ENCODE measurements at places on chromosomes 4 and X. TPM values are rescaled to one million over a fixed set of nuclear protein-coding genes. Genes with fewer than 3 reads are reported as not detected.

MAMLD1 gene
- 16.2 TPM for total RNA-seq

ARSJ gene
- total RNA-seq: 2.0 TPM

GDPD2 gene
- 0.21 TPM for total RNA-seq

DCAF4L1 gene
- total RNA-seq: under 0.01 TPM

APBB2 gene
- total RNA-seq: 239 TPM

AREG gene
- total RNA-seq: 9.6 TPM

NWD2 gene
- total RNA-seq: 1.1 TPM

ASB5 gene
- not detected for total RNA-seq

RHOXF2 gene
- total RNA-seq: not detected

TRIM75 gene
- total RNA-seq: not detected

NLGN4X gene
- total RNA-seq: 11.7 TPM

UCP1 gene
- not detected for total RNA-seq

MUC7 gene
- not detected for total RNA-seq

EMCN gene
- total RNA-seq: 17.8 TPM

MAGEA10 gene
- not detected for total RNA-seq

VSIG1 gene
- not detected for total RNA-seq

OTUD6A gene
- total RNA-seq: not detected

STS gene
- total RNA-seq: 8.5 TPM

MAGEA4 gene
- not detected for total RNA-seq

RTL3 gene
- total RNA-seq: 0.21 TPM

RAB39B gene
- 1.8 TPM for total RNA-seq

ADH1C gene
- total RNA-seq: 117 TPM

SERTM2 gene
- total RNA-seq: not detected

SLC49A3 gene
- 12.9 TPM for total RNA-seq

PDE5A gene
- 15.7 TPM for total RNA-seq

VCX gene
- total RNA-seq: not detected

S100G gene
- not detected for total RNA-seq

XAGE1A gene
- not detected for total RNA-seq

TEX11 gene
- not detected for total RNA-seq

IL13RA2 gene
- not detected for total RNA-seq

AWAT2 gene
- total RNA-seq: not detected

USP51 gene
- total RNA-seq: 3.0 TPM

TLL1 gene
- total RNA-seq: 4.2 TPM

CLDN34 gene
- total RNA-seq: not detected

ZNF732 gene
- total RNA-seq: 0.44 TPM

Measured in tibial nerve (tissue), 4 donors.